Activated CD4-positive, alpha-beta T cell treated with anti-CD3 and anti-CD28 coated beads for 36 hours (primary cell): ENCODE measurements at places on chromosomes 3 and 15. TPM values are rescaled to one million over a fixed set of nuclear protein-coding genes. Genes with fewer than 3 reads are reported as not detected.

- no peak overlapping the region for H3K4me3 ChIP-seq
- no peak for DNase-seq
- no peaks in the 10 kb centered on the region for H3K27me3 ChIP-seq
- no peaks in the 10 kb centered on the region for H3K36me3 ChIP-seq
- no peaks in the 10 kb centered on the region for H3K4me1 ChIP-seq
- no peak overlapping the region for H3K27ac ChIP-seq
Observed at GRCh38 chr3:95212117-95212516, 1149.3 kb downstream of the NSUN3 start.

DNA sequence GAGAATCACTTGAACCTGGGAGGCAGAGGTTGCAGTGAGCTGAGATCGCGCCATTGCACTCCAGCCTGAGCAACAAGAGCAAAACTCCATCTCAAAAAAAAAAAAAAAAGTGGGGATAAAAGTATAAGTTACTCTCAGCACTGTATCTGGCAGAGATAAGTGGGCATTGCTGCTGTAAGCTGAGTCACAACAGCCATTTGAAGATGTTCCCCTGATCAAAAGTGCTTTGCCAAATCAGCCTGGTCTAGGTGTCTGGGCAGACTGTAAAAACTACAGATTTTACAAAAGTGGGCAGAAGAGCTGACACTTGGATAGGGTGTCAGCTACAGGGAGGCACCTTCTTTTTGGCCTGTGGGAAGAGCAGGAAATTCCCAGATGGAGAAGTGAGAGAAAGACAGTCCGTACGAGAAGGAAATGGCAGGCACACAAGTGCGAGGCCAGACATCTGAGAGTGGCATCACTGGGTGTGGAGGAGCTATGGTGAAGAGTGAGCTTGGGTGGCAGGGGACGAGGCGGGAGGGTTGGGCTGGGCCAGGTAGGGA is 78.5 kb downstream of the TRAK1 start:
- DNase-seq = no peak
- H3K4me3 ChIP-seq = no peak overlapping the region
- no peaks in the 10 kb centered on the region for H3K27me3 ChIP-seq
- peaks cover 15% of the 10 kb centered on the region for H3K4me1 ChIP-seq
- H3K27ac ChIP-seq = no peak overlapping the region
- no peaks in the 10 kb centered on the region for H3K36me3 ChIP-seq

GRCh38 chr15:68431037-68431791 is 749 bp downstream of the ITGA11 start:
- peaks cover 30% of the 10 kb centered on the region for H3K27me3 ChIP-seq
- H3K27ac ChIP-seq = no peak overlapping the region
- peaks cover 2% of the 10 kb centered on the region for H3K4me1 ChIP-seq
- no peaks in the 10 kb centered on the region for H3K36me3 ChIP-seq
- no peak overlapping the region for H3K4me3 ChIP-seq

GRCh38 chr3:32220006-32220405 is 18.5 kb upstream of the CMTM8 start:
- no peak overlapping the region for H3K27ac ChIP-seq
- H3K27me3 ChIP-seq = no peaks in the 10 kb centered on the region
- H3K36me3 ChIP-seq = no peaks in the 10 kb centered on the region
- no peak overlapping the region for H3K4me3 ChIP-seq
- DNase-seq = no peak

- H3K27ac ChIP-seq = no peak overlapping the region
- H3K4me1 ChIP-seq = no peaks in the 10 kb centered on the region
- no peak for DNase-seq
- H3K36me3 ChIP-seq = no peaks in the 10 kb centered on the region
- H3K4me3 ChIP-seq = no peak overlapping the region
Observed at GRCh38 chr3:130014526-130014925, 40.0 kb downstream of the TRH start.

- no peak for DNase-seq
- H3K36me3 ChIP-seq = no peaks in the 10 kb centered on the region
- H3K4me3 ChIP-seq = no peak overlapping the region
- H3K4me1 ChIP-seq = no peaks in the 10 kb centered on the region
Observed at GRCh38 chr3:9863058-9863772, 16.8 kb downstream of the CIDEC start.

- no peak for DNase-seq
- H3K4me1 ChIP-seq = no peaks in the 10 kb centered on the region
- peaks cover 7% of the 10 kb centered on the region for H3K27me3 ChIP-seq
Observed at GRCh38 chr3:194148383-194148782, 12.4 kb downstream of the HES1 start.

DNA sequence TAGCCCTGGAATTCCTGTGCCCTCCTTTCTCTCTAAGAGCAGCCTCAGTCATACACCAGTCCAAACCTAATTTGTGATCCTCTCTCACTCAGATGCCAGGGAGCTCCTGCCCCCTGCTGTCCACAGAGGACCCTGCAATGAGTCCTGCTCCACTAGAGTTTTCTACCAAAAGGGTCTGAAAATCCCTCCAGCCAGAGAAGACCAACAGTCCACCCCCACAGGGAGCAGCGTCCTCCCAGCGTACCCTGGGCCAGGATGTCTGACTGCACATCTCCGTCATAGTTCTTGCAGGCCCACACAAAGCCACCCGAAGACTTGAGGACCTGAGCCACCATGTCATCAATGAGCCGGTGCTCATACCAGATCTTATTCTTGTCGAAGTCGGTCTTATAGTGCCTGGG is 15.4 kb downstream of the IDH2 start:
- peaks cover 6% of the 10 kb centered on the region for H3K4me1 ChIP-seq
- H3K4me3 ChIP-seq = no peak overlapping the region
- peak overlapping the region; percentile 75 for H3K27ac ChIP-seq
- no peaks in the 10 kb centered on the region for H3K27me3 ChIP-seq

GRCh38 chr15:49926740-49927139 is 192.3 kb downstream of the ATP8B4 start:
- no peak for DNase-seq
- H3K4me3 ChIP-seq = no peak overlapping the region
- H3K4me1 ChIP-seq = no peaks in the 10 kb centered on the region
- H3K36me3 ChIP-seq = no peaks in the 10 kb centered on the region

- H3K27me3 ChIP-seq = no peaks in the 10 kb centered on the region
- H3K27ac ChIP-seq = no peak overlapping the region
- H3K36me3 ChIP-seq = peaks cover 3% of the 10 kb centered on the region
Observed at GRCh38 chr15:63283126-63283525, 5.7 kb downstream of the APH1B start.

DNA sequence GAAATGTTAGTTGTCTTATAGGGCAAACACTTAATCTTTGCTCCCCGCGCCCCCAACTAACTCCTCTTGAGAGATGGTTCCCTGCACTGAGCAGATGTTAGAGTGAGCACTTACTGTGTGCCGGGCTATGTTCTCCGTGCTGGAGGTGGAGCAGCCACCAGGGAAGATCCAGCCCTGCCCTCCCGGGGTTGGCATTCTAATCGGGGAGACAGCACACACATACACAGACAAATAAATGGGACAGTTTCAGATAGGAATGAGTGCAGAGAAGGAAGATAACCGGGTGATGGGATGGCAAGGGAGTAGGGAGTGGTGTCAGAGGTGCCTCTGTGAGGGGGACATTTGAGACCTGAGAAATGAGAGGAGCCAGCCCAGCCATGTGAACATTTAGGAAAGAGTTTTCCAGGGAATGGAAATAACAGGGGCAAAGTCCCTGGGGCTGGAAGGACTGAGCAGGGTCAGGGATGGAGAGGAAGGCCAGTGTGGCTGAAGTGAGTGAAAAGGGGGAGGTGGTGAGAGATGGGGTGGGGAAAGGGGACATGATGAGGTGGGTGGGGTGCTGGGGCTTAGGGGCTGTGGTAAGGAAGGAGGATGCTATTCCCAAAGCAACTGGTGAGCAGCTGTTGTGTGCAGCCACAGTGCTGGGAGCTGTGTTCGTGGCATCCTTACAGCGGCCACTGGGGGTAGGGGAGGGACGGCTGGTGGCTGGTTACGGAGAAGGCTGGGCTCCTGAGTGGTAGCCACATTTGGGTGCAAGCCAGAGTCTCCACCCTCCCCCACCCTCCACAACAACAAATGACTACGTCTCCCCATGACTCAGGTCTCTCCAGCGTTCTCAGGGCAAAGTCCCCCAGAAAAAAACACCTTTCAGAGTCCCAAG is 15.4 kb upstream of the FGD5 start:
- peaks cover 2% of the 10 kb centered on the region for H3K4me1 ChIP-seq
- H3K27me3 ChIP-seq = peaks cover 8% of the 10 kb centered on the region
- H3K4me3 ChIP-seq = no peak overlapping the region
- H3K36me3 ChIP-seq = no peaks in the 10 kb centered on the region
- no peak overlapping the region for H3K27ac ChIP-seq

DNA sequence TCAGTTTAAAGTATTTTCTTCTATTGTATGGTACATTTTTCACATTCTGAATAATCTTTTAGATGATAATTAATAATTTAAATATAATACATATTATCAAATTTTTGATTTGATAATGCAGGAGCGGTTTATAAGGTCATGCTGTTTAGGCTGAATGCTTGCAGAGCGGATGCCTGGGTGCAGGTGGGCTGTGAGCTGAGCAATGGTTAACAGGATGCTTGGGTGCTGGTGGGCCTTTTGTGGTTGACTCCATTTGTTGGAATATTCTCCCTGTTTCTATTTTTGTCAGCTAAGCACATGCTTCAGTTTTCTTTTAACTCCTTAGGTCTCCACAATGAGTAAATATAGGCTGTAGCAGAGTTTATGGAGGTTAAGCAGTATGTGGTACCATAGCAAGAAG is 1549.3 kb downstream of the OTOL1 start:
- no peak overlapping the region for H3K4me3 ChIP-seq
- DNase-seq = no peak
- H3K36me3 ChIP-seq = no peaks in the 10 kb centered on the region
- H3K27ac ChIP-seq = no peak overlapping the region

DNA sequence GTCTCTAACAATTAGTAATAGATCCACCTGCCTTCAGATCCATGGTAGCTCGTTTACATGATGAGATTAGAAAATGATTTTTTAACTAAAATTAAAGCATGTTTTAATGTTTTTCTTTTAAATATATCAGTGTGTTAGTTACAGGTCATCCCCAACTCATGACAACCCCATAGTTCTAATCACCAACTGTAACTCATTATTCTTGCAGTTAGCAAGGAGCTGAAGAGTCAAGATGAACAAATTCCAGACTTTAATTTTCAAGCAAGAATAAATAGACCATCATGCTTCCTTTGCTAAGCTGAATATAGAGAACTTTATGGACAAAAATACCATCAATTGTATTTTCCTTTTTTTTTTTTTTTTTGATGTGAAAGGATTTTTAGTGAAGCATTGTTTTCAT is 101.1 kb downstream of the TOP2B start:
- no peak overlapping the region for H3K4me3 ChIP-seq
- H3K27ac ChIP-seq = no peak overlapping the region
- no peaks in the 10 kb centered on the region for H3K4me1 ChIP-seq
- peaks cover 3% of the 10 kb centered on the region for H3K27me3 ChIP-seq

- no peak overlapping the region for H3K27ac ChIP-seq
- DNase-seq = no peak
- no peaks in the 10 kb centered on the region for H3K27me3 ChIP-seq
- H3K4me1 ChIP-seq = no peaks in the 10 kb centered on the region
- no peaks in the 10 kb centered on the region for H3K36me3 ChIP-seq
Observed at GRCh38 chr15:35330048-35330695, 215.8 kb downstream of the DPH6 start.

DNA sequence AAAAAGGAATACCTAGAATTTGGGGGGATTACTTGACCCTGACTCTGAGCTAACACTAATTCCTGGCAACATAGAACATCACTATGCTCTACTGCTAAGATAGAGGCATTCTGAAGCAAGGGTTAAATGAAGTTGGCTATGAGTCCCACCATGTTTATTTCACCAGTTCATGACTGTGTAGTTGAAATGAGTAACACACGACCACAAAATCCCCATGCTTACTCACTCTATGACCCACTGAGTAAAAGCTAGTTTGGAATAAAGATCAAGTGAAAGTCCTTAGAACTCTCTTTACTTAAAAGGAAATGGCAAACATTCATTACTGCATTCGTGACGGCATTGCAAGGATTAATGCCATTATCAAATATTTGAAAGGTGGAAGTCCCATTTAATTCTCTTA is 47.4 kb downstream of the MRPL46 start:
- peaks cover 31% of the 10 kb centered on the region for H3K27me3 ChIP-seq
- no peak overlapping the region for H3K27ac ChIP-seq
- no peaks in the 10 kb centered on the region for H3K36me3 ChIP-seq
- no peak overlapping the region for H3K4me3 ChIP-seq
- no peak for DNase-seq

DNA sequence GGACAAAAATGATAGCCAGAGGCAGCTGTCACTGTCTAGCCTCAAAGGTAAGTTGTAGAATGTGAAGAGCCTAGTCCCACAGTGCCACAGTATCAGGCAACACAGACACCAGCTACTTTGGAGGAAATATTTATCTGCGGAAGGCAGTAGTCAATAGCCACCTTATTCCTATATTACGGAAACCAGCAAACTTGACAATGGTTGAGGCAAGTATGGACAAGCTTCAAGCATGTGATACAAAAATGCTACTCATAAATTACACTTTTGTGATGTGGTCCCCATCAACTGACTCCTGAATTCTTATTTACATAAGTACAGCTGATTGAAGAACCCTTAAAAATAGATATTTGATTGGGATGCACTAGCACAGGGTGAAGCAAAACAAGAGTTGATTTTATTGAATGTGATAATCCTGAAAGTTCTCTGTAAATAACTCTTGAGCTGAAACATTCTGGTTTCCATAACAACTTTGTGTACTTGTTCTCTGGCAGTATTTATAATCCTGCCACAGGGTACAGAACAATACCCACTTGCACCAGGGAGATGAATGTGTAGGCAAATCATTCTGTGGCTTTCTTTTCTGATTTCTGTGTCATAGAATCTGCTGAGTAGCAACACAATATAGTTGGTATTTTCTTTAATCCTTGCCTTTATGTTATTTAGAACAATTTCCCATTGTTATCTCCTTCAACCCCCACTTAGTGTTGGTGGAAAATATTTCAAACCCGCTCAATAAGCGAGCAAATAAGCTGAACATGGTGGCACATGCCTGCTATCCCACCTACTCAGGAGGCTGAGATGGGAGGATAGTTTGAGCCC is at the start of gene ANKUB1:
TSS of gene ANKUB1 (minus strand) at position 103 of the 819 bp plus-strand sequence. CDS start 188 bp downstream, outside the sequence.
- no peak within 1 kb of the TSS for H3K27ac ChIP-seq
- DNase-seq = no peak
- no peaks in the 10 kb centered on the region for H3K4me1 ChIP-seq
- no peak within 1 kb of the TSS for H3K4me3 ChIP-seq
- peaks cover 13% of the 10 kb centered on the region for H3K27me3 ChIP-seq

DNA sequence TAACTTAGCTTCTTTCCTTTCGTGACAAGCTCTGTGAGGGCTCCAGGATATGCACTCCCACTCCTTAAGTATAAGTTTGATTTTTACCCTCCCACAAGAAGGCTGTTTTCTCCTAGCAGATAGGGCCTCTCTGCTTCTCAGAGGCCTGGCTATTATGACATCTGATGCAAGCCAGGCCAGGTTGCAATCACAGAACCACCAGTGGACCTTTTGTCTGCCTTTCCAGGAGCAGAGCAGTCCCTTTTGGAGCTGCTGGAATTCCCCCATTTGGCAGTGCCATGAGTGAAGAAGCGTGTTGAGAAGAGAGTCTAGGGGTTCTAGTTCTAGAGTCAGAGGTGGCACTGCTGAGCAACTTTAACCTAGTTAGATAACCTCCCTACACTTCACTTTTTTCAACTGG is 1004.3 kb upstream of the SEMA6D start:
- DNase-seq = no peak
- H3K27me3 ChIP-seq = no peaks in the 10 kb centered on the region
- H3K27ac ChIP-seq = no peak overlapping the region
- H3K4me3 ChIP-seq = no peak overlapping the region

MUC4 gene
- 0.09 TPM for total RNA-seq

MKRN3 gene
- 2.2 TPM for total RNA-seq

CNTN3 gene
- total RNA-seq = not detected

RAD51 gene
- 73.5 TPM for total RNA-seq

ROPN1B gene
- total RNA-seq = not detected

SLTM gene
- 85.9 TPM for total RNA-seq

DNASE1L3 gene
- not detected for total RNA-seq

DMXL2 gene
- total RNA-seq = 7.0 TPM

GATA2 gene
- 0.07 TPM for total RNA-seq

ISY1 gene
- total RNA-seq = 44.9 TPM

BOC gene
- total RNA-seq = 0.40 TPM

ANKRD34C gene
- total RNA-seq = not detected

CD80 gene
- total RNA-seq = 1.2 TPM
